ENCODE measurements at places on chromosomes 16 and 17.

- DNase-seq: no peak
Measured at GRCh38 chr16:55964923-55965475, 89.8 kb upstream of the CES5A start.

DNA sequence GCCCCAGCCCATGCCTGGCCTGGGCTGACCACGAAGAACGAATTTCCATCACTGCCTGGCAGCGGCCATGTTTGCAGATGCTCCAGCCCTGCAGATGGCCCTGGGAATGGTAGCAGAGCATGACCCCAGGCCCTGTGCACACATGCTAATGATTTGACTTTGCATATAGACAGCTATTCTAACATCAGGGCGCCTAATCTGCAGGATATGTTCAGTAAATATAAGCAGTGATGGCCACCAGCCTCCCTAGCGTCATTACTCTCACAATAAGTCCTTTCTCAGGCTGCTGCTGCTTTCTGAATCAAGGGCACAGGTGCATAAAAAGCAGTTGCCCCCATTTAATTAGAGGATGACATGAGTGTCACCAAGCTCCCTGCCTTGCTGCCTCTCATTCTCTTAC lies 24.2 kb downstream of the DNAH9 start:
- no peak for DNase-seq

- no peak for DNase-seq
Measured at GRCh38 chr17:49691677-49692191, 13.8 kb upstream of the SPOP start.

- peak; percentile 21 for DNase-seq
Measured at GRCh38 chr17:40915721-40916256, 21.7 kb downstream of the KRT23 start.

Data from fibroblast of pulmonary artery (primary cell).